ENCODE measurements at places on chromosomes 5 and 9. TPM values are rescaled to one million over a fixed set of nuclear protein-coding genes. Genes with fewer than 3 reads are reported as not detected.

The ADAMTSL1 gene
- 22.6 TPM for polyA plus RNA-seq

DNA sequence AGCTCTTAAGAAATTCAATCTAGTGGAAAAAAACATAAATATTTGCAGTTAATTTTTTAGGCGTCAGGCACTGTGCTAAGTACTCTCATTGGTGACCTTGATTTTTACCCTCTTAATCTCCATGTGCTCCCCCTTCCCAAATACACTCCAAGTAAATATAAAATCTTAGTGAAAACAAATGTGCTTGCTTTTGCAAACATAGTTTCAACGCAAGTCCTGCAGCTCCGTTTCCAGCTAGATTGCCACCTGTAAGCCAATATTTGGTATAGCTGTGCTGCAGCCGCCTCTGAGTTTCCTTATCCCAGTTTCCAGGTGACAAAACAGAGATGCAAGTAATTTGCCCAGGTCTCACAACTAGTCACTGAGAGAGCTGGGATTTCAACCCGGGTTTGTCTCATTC, 1.9 kb upstream of the MTMR12 start:
- no peak for DNase-seq

- no peak for DNase-seq
Measured at GRCh38 chr5:180869587-180869986, 8.5 kb upstream of the ZFP62 start.

DNA sequence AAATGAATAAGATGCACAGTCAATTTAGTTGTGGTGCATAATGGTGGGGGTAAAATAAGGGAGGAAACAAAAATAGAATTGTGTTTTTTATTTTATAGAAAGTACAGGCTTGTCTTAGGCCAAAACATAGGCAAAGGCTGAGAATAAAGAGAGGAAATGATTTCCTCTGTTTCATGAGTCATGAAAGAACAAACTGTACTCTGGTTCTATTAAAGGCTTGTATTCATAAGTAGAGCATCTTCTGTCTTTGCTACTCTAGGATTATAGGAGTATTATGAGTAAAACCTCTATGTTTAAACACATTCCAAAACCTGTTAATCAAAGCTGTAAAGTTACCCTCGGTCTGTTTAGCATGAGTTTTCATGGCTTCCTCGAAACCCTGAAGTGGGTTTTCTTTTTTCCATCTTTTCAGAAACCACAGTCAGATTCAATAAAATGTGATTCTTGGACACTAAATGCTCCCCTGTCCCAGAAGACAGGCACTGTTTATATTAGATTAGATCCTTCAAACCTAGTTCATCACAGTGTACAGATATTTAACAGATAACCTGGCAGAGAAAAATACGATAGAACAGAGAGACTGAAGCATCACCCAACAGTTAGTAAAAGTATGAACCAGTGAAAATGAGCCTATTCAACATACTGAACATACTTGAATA, 473.9 kb upstream of the CYLC2 start:
- no peak for DNase-seq

Measured in AG04450 (cell line).